Pericardium fibroblast (primary cell): ENCODE measurements at places on chromosomes 4 and X. TPM values are rescaled to one million over a fixed set of nuclear protein-coding genes. Genes with fewer than 3 reads are reported as not detected.

The ZBTB33 gene
- total RNA-seq: 6.8 and 11.2 TPM in 2 replicates

The ARHGAP10 gene
- 33.1 and 36.3 TPM in 2 replicates for total RNA-seq

The C4orf51 gene
- total RNA-seq: not detected in 2 replicates

The WDR19 gene
- 18.6 and 26.6 TPM in 2 replicates for total RNA-seq
